Hematopoietic multipotent progenitor cell treated with erythropoietin and hydrocortisone succinate and interleukin-3 and kit ligand, for 15 days (in vitro differentiated cells): ENCODE measurements at places on chromosomes 1 and 21.
A peak's percentile ranks its signal among the peaks of the same experiment; 100 is the strongest.

DNA sequence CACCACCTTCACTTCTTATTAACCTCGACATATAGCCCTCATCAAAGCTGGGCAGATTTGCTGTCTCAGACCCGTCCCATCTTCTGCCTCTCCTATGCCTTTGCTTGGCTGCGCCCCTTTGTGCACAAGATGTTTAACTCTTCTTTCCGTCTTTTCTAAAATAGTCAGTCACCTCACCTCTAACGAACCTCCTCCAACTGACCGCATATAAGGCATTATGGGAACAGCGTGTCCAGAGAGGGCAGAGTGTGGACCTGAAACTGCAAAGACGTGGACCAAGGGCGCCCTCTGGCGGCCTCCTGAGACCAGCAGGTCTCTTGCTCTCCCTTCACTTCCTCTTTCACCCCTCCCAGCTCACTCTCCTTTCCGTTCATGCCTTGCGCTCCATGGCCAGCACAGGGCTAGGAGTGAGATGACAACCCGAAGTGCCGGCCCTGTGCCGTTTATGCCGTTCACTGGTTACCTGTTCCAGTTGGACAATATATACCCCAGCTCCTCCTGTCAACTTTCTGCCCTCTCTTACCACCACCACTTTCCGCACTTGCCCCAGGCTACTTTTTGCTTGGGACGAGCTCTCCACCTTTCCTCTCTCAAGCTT is 2.5 kb upstream of the METTL25B start:
- DNase-seq = peak; percentile 88

GRCh38 chr1:203171341-203172183 is 4.1 kb downstream of the MYBPH start:
- DNase-seq = no peak

- no peak for DNase-seq
Observed at GRCh38 chr1:202007805-202008489, 2.4 kb upstream of the ELF3 start.

DNA sequence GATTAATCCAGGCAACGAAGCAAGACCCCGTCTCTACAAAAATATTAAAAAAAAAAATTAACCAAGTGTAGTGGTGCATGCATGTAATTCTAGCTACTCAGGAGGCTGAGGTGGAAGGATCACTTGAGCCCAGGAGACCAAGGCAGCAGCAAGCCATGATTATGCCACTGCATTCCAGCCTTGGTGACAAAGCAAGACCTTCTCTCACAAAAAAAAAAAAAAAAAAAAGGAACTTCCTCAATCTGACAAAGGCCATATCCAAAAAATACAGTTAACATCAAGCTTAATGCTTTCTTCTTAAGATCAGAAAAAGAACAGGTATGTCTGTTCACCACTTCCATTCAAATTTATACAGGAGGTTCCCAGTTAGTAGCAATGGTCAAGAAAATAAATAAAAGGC is 54.4 kb downstream of the EVI5 start:
- no peak for DNase-seq

- DNase-seq = no peak
Observed at GRCh38 chr1:225440380-225441221, 12.8 kb upstream of the LBR start.
